ENCODE measurements at places on chromosomes 12 and 14.

- DNase-seq = no peak
Measured at GRCh38 chr12:34294671-34295365, 272.5 kb downstream of the ALG10 start.

DNA sequence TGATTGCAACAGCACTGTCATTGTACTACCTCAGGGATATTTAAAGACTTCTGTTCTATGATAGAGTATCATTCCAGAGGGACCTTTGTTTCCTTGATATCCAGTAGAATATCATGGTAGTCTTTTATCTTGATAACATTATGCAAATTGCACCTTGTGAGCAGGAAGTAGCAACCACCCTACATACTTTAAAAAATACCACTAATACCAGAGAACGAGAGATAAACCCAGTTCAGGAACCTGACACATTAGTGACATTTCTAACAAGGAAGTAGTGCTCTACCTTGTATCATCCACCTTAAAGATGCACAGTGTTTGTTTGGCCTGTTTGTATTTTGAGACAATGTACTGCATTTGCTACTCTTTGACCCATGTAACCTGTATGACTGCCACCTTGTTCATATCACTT lies 8.8 kb upstream of the MAP4K5 start:
- no peak for DNase-seq

DNA sequence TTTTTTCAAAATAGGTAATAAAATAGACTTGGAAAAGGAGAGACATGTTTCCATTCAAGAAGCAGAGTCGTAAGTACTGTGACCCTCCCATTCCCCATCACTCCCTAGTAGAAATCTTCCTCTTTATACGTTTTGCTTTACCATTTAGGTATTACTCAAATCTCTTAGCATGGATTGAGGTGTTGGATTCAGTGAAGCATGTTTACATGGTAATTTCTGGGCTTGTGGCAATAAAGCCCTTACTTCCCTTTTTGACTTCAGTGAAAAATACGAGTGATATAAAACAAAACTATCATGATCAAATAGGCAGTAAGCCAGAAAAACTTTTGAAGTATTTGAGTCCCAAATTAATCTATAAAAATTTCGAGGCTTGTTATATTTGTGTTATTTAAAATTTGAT lies 27.4 kb downstream of the RAB21 start:
- DNase-seq = no peak

DNA sequence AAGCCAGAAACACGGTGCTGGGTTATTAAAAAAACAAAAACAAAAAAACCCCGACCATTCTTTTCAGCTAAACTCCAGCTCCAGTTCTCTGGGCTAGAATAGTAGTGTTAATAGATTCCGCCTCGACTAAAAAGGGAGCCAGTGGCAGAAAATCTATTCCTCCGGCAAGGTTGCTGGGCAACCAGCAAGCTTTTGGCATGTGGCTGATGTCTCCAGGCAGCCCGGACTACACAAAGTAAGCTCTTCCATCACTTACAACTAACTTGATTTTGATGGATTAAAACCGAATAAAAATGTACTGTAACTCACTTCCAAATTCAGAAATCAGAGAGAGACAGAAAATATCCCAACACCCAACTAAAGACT lies 126.4 kb upstream of the FOXN3 start:
- no peak for DNase-seq

DNA sequence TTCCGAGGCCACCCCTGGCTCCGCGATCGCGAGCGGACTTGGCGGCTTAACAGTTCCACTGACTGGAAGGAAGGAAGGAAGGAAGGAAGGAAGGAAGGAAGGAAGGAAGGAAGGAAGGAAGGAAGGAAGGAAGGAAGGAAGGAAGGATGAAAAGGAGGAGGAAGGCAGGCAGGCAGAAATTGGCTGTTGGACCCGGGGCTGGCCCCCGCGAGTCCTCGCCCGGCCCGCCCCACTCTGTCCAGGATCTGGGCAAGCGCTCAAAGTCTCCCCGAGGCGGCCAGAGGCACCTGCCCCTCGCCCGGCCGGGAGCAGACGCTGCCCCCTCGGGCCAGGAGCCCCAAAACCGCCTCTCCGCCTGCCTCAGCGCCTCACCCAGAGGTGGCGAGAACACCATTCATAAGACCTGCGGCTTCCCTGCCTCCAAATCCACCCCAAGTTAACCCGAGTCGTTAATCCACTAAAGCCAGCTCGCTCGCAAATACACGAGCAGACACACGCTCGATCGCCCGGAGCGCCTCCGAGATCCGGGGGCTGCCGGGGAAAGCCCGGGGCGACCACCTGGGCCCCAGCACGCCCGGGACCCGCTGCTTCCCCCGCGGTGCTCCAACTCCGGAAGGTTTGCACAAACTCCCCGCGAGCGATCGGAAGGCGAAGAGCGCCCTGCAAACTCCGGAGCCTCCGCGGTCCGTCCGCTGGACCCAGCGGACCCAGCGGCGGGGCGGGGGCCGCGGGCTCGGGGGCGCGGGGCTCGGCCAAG lies 844 bp downstream of the DPF3 start:
- peak; percentile 64 for DNase-seq

DNA sequence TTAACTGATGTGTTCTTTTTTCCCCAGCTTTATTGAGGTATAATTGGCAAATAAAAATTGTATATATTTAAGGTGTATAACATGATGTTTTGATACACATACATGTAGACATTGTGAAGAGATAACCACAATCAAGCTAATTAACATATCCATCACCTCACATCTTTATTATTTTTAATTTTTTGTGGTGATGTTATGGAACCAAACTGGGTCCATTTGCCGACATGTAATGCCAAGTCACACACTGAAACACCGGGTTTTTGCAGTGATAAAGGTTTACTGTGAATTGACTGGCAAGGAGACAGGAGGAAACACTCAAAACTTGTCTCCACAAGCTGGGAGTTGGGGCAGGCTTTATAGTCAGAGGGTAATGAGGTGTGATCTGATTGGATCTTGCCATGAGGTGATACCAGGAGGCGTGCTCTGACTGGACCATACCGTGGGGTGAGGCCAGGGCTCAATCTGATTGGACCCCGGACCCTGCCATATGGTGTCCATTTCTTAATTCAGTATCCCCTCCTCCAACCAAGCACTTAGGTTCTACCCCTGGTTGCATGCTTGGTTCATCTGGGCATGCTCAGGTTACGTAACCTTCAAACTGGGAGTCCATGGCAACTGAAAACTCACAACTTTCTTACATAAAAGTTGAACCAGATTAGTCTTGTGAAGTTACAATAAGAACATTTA lies 11.8 kb upstream of the WSCD2 start:
- no peak for DNase-seq

GRCh38 chr12:87813476-87814234 lies 215.5 kb downstream of the C12orf50 start:
- DNase-seq = no peak

DNA sequence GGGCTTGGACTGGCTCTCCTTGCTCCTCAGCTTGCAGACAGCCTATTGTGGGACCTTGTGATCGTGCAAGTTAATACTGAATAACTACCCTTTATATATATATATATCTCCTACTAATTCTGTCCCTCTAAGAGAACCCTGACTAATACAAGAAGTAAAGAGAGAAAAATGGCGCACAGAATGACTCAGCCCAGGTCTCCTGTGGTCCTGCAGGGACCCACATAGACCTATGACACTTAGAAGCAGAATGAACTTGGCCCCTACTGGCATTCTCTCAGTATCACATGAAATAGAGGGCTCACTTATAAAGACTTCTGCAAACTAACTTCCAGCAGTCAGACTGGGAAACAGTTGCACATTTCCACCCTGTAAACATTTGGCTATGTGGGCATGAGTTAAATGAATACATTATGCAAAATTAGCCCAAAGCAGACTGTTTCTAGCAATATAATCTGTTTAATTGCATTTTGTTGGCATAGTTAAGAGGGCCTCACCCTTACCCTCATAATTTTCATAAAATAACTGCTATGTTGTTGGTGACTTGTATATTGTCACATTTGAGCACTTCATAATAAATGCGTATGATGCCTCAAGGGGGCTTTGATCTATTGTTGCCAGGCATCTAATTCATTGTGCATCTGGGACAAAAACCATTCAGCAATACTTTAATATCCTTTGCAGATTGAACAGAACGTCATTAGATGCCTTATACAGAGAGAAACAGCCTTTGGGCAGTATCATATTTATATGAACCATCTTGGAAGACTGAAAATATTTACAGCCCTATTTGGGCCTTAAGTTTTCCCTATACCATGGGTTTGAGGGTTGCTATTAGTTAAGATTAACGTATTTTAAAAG lies 349.7 kb upstream of the DIO2 start:
- DNase-seq = no peak

DNA sequence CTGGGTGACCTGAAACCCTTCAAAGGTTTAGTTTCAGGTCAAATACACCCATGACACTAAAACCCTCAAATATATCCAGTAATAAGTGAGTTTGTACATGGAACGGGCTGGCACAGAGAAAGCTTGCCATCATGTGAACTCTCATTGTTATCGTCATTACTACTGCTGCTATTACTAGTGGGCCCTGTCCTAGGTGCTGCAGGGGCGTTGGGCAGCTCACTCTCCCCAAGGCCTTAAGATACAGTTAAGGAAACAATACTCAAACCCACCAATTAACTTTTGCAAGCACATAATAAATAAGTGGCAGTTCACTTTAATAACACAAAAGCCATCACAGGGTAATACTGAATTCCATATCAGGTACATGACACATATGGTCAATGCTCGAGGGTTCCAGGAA lies 71.3 kb downstream of the SPTB start:
- no peak for DNase-seq

- no peak for DNase-seq
Measured at GRCh38 chr12:27937768-27938167, 34.8 kb downstream of the PTHLH start.

DNA sequence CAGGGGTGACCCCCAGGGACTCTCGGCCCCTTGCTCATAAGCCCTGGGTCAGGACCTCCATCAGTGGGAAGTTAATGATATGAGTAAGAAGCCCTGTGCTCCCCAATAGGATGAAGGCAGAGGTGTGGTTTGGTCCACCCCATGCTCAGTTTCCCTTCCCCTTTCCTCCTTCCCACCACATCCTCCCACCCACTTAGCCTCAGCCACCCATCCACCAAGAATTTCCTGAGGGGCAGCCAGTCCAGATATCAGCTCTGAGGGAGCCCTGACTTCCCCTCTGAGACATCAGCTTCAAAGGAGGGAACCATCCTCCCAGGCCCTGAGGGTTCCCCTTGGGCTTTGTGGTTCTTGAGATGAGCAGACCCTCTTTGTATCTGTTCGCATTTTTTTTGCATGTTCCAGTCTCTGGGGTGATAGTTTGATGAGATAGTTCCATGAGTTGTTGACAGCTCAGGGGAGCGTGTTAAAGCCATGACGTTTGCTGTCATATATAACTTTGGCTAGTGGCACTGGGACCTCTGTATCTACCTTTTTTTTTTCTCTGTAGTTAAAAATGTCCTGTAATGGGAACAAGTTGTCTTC lies 71.2 kb downstream of the LGMN start:
- DNase-seq = no peak

GRCh38 chr12:102005256-102005655 lies 56.5 kb downstream of the WASHC3 start:
- no peak for DNase-seq

GRCh38 chr12:121472150-121472905 lies 72.4 kb downstream of the RNF34 start:
- DNase-seq = no peak

Measured in islet precursor cell (in vitro differentiated cells).